ENCODE measurements at places on chromosomes 1 and 21.

- DNase-seq = no peak
Measured at GRCh38 chr1:47724432-47724999, 272.7 kb downstream of the TRABD2B start.

GRCh38 chr1:45473302-45473701 lies 17.7 kb downstream of the TESK2 start:
- DNase-seq = no peak

- DNase-seq = no peak
Measured at GRCh38 chr1:184748740-184749139, 5.9 kb downstream of the EDEM3 start.

DNA sequence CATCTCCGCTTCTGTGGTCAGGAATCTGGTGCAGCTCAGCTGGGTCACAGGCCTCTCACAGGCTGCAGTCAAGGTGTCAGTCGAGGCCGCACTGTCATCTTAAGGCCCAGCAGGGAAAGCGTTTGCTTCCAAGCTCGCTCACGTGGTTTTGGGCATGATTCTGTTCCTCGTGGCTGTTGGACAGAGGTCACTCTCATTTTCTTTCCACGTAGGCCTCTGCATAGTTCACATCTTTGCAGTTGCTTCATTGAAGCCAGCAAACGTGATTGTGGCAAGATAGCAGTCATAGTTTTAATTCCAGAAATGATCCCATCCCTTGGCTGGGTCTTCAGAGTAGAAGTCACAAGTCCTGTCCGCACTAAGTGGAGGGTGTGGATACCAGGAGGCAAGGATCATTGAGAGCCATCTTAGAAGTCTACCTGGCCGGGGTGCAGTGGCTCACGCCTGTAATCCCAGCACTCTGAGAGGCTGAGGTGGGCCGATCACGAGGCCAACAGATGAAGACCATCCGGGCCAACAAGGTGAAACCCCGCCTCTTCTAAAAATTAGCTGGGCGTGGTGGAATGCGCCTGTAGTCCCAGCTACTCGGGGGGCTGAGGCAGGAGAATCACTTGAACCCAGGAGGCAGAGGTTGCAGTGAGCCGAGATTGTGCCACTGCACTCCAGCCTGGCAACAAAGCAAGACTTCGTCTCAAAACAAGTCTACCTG lies 24.5 kb downstream of the NECAP2 start:
- peak; percentile 32 for DNase-seq

- no peak for DNase-seq
Measured at GRCh38 chr1:24978383-24979032, 48.4 kb upstream of the RUNX3 start.

DNA sequence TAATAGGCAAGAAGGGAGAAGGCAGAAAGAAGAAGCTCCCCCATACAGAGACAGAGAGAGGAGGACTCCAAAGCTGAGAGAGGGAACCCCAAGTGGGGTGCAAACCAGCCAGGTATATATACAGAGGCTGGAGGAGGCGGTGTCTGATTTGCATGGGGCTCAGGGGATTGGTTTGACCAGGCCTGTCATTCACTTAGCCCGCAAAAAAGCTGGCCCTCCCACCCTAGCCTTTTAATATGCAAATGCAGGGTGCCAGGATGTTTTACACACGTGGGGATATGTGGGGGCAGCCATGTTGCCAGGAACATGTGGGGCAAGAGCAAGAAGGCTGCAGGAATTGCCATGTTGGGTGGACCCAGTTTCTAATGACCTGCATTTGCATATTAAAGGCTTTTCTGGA lies 37.0 kb upstream of the TENT5B start:
- no peak for DNase-seq

DNA sequence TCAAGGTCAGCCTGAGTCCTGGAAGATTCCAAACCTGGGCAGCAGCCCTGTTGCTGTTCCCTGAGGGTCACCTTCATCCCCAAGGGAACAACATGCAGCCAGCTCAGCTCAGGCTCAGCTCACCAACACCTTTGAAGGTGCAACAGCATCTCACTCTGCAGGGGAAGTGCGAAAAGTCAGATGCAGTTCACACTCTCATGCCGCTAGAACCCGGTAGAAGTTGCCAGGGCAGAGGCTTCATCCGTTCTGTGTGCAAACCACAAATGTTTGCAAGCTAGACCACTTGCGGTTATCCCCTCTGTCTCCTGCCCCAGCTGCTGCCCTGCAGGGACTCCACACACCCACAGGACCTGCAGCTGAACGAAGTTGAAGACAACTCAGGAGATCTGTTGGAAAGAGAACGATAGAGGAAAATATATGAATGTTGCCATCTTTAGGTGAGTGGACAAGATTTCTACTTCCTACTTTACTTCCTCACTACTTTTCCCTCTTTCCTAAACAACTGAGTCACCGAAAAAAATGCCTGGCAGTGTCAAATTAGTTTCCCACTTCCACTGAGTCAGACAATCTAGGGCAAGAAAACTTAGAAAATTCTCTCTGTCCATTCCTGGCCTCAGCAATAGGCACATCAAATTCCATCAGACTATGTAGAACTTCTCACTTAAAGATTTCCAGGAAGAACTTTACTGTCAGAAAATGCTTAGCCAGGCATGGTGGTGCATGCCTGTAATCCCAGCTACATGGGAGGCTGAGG lies 1.8 kb upstream of the FCRL6 start:
- no peak for DNase-seq

DNA sequence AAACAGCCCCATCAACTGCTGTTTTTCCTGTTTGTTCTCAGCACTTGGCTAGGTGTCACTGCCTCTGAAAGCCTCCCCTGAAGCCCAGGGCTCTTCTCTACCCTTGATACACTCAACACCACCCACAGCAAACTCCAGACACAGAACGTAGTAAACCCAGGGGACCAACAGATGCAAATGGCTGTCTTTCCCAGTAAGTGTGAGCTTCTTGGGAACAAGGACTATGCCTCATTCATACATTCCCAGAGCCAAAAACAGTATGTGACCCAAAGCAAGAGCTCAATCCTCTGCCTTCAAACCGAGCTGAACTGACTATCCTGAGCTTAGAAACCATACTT lies 4.4 kb downstream of the LBR start:
- no peak for DNase-seq

- DNase-seq = no peak
Measured at GRCh38 chr1:44217809-44218410, 4.6 kb downstream of the DMAP1 start.

DNA sequence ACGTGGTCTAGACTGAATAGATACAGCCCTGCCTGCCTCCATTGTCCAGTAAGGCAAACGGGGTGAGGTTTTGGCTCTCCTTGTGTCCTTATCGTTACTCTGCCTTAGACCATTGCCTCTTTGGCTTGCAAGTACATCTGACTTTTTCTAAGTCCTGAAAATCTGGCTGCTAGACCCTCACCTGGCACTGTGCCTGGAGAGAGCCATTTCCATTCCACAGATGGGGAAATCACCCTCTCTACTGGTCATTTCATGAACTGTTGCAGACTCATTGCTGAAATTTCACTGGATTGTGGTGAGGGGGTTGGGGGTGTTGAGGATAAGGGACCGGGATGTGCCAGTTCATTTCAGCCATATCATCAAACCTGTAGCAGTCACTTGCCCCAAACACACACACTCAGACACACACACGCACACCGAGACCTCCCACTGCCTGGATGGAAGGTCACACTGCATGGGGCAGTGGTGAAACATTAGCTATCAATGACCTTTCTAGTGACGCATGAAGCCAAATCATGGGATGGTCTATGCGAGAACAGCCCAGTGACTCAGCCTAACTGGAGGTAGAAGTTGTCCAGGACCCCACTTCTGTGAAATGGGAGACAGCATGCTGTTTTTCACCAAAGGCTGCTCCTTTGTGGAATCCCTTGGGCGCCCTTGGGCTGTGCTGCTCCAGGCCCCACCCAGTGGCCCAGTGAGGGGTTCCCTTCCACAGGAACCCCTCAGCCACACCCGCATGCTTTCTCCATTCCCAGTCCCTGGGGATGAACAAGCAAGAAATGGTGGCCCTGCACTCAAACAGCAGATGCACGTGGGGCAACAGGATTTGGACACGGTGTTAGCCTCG lies 34.9 kb upstream of the VASH2 start:
- no peak for DNase-seq

- DNase-seq = no peak
Measured at GRCh38 chr1:35120458-35121133, 41.4 kb downstream of the ZMYM1 start.

GRCh38 chr1:91650764-91651163 lies 150.1 kb downstream of the CDC7 start:
- DNase-seq = peak; percentile 99

GRCh38 chr1:97157991-97158390 lies 436.4 kb downstream of the PTBP2 start:
- DNase-seq = no peak

DNA sequence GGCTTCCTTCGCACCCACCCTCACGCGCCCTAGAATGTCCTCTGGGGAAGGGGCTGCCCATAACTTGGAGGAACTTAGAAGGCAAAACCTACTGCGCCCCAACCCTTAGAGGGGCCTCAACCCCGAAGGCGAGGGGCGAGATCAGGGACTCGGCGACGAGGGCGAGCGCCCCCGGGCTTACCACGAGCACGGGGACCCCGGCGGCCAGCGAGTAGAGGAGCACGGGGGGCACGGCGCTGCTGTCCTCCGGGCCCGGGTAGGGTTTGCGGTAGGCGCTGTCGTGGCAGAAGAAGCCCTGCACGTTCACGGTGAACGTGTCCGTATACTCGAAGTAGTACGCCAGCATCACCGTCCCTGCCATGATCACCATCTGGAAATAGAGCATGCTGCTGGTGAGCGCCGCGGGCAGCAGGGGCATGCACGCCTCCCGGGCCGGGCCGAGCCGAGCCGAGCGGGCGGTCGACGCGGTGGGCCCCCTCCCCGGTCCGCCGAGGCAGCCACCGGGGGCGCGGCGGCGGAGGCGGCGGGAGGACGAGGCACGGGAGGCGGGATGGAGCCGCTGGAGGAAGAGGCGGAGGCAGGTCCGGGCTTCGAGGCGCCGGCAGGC lies 304 bp downstream of the PLPPR5 start:
- no peak for DNase-seq

GRCh38 chr1:54156201-54156600 lies 3.4 kb upstream of the CDCP2 start:
- no peak for DNase-seq

- DNase-seq = no peak
Measured at GRCh38 chr1:49728377-49728776, 295.4 kb downstream of the AGBL4 start.

DNA sequence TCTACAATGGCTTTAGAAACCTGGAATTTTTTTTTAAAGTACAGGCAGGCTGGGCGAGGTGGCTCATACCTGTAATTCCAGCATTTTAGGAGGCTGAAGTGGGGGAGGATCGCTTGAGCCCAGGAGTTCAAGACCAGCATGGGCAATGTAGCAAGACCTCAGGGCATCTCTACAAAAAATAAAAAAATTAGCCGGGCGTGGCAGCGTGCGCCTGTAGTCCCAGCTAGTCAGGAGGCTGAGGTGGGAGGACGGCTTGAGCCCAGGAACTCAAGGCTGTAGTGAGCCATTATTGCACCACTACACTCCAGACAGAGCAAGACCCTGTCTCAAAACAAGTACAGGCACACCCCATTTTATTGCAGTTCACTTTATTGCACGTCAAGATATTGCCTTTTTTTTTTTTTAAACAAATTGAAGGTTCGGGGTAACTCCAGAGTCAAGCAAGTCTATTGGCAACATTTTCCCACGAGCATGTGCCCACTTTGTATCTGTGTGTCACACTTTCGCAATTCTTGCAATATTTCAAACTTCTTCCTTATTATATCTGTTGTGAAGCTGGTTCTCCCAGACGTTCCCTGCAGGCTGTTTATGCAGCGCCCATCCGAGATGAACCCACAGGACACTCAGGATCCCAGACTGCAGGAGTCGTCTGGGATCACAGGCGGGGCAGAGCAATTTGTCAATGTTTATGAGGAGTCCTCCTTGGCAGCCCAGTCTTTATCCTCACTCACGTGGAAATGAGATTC lies 4.7 kb downstream of the HES2 start:
- no peak for DNase-seq

DNA sequence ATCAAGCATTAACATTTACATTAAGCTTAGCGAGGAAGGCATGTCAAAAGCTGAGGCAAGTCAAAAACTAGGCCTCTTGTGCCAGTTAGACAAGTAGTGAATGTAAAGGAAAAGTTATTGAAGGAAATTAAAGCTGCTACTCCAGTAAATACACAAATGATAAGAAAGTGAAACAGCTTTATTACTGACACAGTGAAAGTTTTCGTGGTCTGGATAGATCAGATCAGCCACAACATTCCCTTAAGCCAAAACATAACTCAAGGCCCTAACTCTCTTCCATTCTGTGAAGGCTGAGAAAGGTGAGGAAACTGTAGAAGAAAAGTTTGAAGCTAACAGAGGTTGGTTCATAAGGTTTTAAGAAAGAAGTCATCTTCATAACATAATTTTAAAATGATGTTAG lies 131.9 kb downstream of the VAV3 start:
- no peak for DNase-seq

DNA sequence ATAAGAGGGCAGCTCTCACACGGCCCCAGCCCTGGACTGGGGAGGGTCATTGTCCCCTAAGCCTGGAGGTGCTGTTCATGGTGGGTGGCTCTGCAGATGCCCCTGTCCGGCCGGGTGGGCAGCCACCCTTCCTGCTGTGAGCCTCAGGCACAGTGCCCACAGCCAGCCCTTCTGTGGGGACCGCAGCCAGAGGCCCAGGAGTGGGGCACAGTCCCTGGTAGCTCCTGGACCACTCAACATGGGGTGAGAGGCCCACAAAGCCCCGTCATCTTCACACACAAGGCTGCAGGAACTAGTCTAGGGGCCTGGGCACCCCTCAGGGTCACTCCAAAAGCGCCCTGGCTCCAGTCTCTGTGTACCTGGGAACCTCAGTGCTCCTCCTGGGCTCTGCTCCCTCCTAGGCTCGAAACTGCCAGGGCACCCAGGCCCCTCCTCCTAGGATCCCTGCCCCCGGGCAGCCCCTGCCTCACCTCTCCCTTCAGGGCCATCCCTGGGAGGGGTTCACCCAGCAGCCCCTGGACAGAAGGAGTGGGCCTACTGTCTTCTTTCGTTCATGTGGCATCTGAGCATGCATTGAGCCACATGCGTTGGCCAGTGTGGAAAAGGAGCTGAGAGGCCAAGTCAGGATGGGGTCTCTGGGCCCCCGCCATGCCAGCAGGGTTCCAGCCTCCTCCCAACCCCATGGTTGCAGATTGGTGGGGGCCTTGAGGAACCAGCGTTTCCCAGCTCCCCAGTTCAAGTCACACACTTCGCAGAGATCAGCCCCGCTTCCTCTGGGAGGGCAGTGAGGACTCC lies 43.0 kb downstream of the WNT9A start:
- DNase-seq = no peak

DNA sequence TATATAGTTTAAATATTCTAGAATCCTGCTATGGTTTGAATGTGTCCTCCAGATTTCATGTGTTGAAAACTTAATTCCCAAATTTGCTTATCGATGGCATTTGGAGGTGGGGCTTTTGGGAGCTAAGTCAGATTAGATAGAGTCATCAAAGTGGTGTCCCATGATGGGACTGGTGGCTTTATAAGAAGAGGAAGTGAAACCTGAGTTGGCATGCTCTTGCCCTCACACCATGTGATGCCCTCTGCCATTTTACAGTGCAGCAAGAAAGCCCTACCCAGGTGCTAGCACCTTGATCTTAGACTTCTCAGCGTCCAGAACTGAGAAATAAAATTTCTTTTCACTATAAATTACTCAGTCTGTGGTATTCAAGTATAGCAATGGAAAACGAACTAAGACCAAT lies 111.3 kb downstream of the TGFB2 start:
- no peak for DNase-seq

Data from GM04503 (cell line).